Activated CD4-positive, alpha-beta T cell treated with anti-CD3 and anti-CD28 coated beads, Interleukin-2, amount 50 U/mL, for 24 hours (primary cell): ENCODE measurements at places on chromosomes 6 and 20.

- no peak for DNase-seq
Observed at GRCh38 chr20:63508072-63508768, 9.3 kb upstream of the EEF1A2 start.

GRCh38 chr6:36912586-36912985 is 26.8 kb downstream of the C6orf89 start:
- DNase-seq: peak; percentile 46

GRCh38 chr6:56517155-56517745 is 125.4 kb downstream of the DST start:
- no peak for DNase-seq

DNA sequence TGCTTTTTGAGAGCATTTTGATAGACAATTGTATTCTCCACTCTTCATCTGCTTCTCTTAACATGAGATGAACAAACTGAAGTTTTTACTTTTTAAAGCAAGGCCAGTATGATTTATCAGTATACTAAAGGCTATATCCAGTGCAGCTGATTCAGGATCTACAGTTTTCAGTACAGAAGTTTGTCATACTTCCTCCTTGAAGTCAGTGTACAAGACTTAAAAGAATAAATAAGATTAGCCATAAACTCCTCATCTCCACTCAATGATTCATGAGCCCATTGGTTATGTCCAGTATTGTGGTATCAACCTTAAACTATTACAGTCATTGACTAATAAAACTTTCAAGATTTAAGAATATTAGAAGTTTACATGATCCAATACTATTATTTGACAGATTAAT is 374.8 kb upstream of the EPHA7 start:
- DNase-seq: no peak

DNA sequence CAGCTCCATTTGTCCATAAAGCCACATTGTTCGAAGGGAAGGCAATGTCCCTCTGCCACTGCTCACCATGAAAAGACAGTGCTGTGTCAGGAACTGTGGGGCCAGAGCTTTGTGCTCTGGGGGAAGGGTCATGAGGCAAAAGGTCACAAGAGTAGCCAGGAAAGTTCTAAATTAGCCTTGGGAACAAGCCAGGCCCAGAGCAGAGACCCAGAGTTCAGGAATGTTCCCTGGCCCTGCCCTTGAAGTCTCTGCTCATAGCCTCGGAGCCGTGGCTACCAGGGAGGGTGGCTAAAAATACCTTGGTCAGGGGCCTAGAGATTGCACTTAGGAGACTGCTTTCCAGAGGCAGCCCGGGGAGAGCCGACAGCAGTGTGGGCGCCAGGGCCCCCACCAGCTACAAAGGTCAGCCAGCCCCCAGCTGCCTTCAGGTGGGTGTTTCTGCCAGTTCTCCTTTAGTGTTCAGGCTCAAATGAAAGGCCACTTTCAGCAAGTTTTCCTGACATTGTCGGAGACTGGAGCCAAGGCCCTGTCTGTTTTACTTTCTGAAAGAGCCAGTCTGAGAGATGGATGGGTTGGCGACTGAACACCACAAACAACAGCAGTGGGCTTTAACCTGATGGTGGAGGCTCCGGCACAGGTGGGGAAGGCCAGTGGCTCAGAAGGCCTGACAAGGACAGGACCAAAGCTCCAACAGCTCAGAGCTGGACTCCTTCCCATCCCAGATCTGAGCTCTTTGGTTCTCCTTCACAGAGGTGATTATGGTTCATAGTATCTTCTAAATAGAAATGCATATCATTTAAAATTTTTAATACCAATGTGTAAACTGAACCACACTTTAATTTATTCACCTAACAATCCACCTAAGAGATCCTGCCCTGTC is 76.2 kb downstream of the CDH26 start:
- DNase-seq: no peak

DNA sequence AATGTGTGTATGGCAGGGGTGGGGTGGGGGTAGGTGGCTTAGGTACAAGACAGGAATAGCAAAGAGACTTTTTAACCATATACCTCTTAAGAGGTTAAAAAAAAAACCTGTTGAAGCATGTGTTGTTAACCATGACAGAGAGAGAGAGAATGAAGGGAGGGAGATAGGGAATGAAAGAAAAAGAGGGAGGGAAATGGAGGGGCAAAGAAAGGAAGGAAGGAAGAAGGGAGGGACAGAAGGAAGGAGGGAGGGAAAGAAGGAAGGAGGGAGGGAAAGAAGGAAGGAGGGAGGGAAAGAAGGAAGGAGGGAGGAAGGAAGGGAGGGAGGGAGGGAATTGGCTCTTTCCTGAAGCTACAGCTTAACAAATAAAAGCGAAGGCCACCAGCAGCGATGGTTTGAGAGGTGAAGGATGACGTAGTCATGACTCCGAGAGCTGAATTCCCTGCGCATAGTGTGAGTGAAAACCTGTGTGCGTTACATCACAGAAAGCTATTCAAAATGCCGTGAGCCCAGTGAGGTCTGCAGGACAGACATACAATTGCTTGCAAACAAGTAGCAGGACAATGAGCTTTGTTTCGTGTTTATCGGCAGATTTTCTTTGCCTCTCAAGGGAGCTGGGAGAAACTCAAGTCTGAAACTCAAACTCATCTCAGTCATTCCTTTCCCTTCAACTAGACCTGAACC is 88.6 kb upstream of the NEDD9 start:
- DNase-seq: no peak

DNA sequence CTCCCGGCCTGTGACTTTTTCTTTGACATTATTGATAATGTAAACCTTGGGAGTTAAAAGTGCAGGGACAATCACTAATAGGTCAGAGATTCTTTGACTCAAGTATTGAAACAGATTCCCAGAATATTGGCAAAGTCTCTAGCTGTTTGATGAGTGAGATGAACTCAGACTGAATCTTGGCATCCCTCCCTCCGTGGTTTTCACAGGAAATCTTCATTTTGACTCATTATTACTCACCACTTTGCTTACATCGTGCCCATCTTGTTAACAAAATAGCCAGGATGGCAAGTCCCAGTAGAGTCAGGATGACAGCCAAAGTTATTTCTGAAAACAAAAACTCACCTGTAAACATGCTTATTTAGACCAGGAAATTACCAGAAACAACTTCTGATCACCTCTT is 2.0 kb downstream of the TSBP1 start:
- no peak for DNase-seq

- DNase-seq: no peak
Observed at GRCh38 chr20:49984426-49985153, 1.8 kb downstream of the SNAI1 start.

- DNase-seq: no peak
Observed at GRCh38 chr6:85828973-85829372, 186.3 kb upstream of the SYNCRIP start.

- no peak for DNase-seq
Observed at GRCh38 chr6:88840796-88841539, 122.5 kb downstream of the RNGTT start.

DNA sequence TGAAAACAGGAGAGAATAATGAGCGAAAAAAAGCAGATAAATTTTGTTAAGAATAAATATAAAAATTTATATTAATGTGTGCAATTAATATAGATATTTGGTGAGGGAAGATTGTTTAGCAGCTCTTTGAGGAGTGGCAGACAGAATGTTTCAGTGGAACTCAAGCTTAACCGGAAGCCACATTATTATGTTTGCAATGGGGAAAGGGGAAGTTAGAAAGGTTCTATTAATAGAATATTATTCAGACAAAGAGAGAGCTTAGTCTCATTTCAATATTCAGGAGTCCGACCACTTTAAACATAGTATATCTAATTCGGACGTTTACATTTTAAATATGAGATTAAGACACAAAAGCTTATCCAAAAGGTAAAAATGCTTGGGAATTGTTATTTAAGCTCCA is 81.6 kb upstream of the KHDRBS2 start:
- no peak for DNase-seq

DNA sequence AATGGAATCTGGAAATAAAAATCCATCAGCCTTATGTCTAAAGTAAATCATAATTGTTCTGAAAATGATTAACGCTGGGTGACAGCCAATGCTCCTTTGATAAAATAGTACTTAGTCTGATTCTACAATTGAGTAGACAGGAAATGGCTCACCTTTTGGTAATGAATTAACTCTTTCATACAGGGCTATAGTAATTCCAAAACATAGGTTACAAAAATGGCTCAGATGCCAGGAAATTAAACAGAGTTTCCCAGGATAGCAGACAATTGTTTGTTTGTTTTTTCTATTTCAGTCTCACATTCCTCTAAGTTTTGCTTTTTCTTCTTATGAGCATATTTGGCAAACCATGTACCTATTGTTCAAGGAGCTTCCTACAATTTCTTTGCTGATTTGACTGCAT is 257.2 kb upstream of the EPHA7 start:
- no peak for DNase-seq

DNA sequence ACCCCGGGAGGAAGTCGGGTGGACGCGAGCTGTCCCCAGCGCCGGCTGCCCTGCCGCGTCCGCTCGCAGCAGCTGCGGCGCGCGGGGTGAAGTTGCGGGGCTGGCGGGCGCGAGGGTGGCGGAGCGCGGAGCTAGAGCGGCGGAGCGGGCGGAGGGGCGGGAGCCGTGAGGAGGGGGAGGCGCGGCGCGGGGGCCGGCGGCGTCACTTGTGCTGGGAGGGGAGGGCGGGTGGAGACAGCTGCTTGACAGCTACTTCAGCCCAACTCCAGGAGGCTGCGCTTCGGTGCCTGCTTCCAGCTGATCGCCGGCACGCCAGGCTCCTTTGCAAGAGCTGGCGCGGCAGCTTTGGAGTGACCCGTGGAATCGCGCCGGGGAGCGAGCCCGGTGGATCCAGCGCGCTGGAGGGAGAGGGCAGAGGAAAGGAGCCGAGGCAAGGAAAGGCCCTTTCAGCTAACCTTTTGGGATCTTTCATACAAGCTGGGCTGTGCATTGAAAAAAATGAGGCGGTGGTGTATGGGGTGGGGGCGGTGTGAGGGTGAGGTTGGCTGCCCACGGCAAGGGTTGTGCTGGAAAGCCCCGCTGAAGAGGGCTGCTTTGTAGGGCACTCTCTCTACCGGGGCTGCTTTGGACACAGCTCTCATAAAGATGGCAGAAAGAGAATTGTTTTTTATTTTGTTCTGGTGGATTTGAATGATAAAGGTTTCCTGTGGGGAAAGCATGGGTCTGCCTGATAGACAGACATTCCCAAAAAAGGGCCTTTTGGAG is 24.6 kb downstream of the RIPOR2 start:
- DNase-seq: no peak

GRCh38 chr6:112522587-112522986 is 175.5 kb downstream of the RFPL4B start:
- DNase-seq: no peak
